ENCODE measurements at places on chromosomes 1 and 21. TPM values are rescaled to one million over a fixed set of nuclear protein-coding genes. Genes with fewer than 3 reads are reported as not detected.

Gene IGSF8
- 56.2 TPM for total RNA-seq

Gene PLA2G5
- not detected for total RNA-seq

Gene GABRD
- total RNA-seq = 0.83 TPM

Gene KIF26B
- total RNA-seq = 0.20 TPM

Gene KRTAP10-8
- total RNA-seq = not detected

Gene DPT
- total RNA-seq = not detected

Gene KIF17
- total RNA-seq = 3.4 TPM

Gene SPRR1A
- total RNA-seq = not detected

Gene LCE2D
- total RNA-seq = not detected

Gene KRTAP21-2
- not detected for total RNA-seq

Gene S100A14
- 0.63 TPM for total RNA-seq

Gene ID3
- total RNA-seq = 119 TPM

Gene F13B
- not detected for total RNA-seq

Gene LCE1B
- not detected for total RNA-seq

Gene RGS13
- not detected for total RNA-seq

Gene ZNF648
- 1.4 TPM for total RNA-seq
